Esophagus squamous epithelium (tissue), 5 donors: ENCODE measurements at places on chromosomes 1 and 21. TPM values are rescaled to one million over a fixed set of nuclear protein-coding genes. Genes with fewer than 3 reads are reported as not detected.
A peak's percentile ranks its signal among the peaks of the same experiment; 100 is the strongest.

Gene B3GALT2
- 0.35 TPM for total RNA-seq

Gene MATN1
- total RNA-seq: not detected

Gene TMEM269
- total RNA-seq: not detected

Gene CD1B
- not detected for total RNA-seq

Gene GBP1
- total RNA-seq: 22.1 TPM

Gene PLA2G2F
- total RNA-seq: not detected

Gene HSPG2
- total RNA-seq: 107 TPM

Gene CATSPERE
- 0.31 TPM for total RNA-seq

Gene PTPRC
- total RNA-seq: 39.1 TPM

Gene S100A2
- total RNA-seq: 1,053 TPM

Gene C1orf226
- total RNA-seq: 1.7 TPM

Gene ZSCAN20
- total RNA-seq: 3.3 TPM

Gene ZBTB8A
- 2.5 TPM for total RNA-seq

Gene DDX20
- total RNA-seq: 23.8 TPM

Gene SH3BGR
- 0.75 TPM for total RNA-seq

DNA sequence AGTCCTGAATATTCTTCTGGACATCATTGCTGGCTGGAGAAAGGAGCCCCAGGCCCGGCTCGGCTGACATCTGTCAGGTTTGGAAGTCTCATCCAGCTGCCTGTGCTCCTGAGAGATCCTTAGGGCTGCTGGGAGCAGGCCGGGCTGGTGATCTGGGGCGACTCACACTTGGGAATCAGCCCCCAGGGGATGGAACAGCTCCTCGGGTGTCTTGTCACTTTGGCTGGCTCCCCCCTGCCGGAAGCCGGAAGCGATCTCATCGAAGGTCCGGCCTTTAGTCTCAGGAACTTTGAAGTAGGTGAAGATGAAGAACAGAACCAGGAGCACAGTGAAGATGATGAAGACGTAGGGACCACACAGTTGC is 31.8 kb downstream of the SLC2A1 start:
- H3K4me1 ChIP-seq: peaks cover 18% of the 10 kb centered on the region
- H3K27ac ChIP-seq: peak overlapping the region; percentile 23
- H3K36me3 ChIP-seq: peaks cover 48% of the 10 kb centered on the region
- no peaks in the 10 kb centered on the region for H3K27me3 ChIP-seq
- no peak for DNase-seq

GRCh38 chr1:212938846-212939245 is 11.5 kb upstream of the VASH2 start:
- no peaks in the 10 kb centered on the region for H3K27me3 ChIP-seq
- no peak overlapping the region for H3K4me3 ChIP-seq
- H3K4me1 ChIP-seq: no peaks in the 10 kb centered on the region
- H3K36me3 ChIP-seq: no peaks in the 10 kb centered on the region
- no peak overlapping the region for H3K27ac ChIP-seq

DNA sequence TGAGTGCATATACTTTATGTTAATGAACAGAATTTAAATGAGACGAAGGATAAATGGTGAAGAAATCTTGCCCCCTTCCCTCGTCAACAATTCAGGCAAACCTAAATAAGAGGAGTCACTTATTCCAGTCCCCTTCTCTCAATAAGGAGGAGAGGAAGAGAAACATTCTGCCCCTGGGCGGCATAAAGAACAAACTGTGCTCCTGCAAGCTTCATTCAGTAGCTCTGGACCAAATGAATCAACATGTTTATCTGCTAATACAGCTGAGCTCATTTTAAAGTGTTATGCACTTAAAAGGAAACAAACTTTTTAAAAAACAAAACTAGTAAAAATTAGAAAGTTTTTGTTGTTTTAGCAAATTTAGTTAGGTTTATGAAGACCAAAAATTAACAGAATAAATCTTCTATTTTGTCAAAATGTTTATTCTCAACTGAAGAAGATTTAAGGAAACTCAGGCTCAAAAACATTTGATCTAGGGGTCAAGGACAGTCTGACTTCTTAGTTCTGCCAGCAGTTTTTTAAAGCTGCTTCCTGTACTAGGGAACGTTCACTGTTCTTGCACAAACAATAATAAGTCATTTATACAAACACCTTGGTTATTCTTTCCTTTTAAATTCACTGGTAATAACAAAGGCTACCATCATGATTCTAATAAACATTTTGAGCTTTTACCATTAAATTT is 58.3 kb downstream of the AKT3 start:
- H3K36me3 ChIP-seq: no peaks in the 10 kb centered on the region
- H3K27ac ChIP-seq: no peak overlapping the region
- peak overlapping the region; percentile 5 for H3K4me3 ChIP-seq

DNA sequence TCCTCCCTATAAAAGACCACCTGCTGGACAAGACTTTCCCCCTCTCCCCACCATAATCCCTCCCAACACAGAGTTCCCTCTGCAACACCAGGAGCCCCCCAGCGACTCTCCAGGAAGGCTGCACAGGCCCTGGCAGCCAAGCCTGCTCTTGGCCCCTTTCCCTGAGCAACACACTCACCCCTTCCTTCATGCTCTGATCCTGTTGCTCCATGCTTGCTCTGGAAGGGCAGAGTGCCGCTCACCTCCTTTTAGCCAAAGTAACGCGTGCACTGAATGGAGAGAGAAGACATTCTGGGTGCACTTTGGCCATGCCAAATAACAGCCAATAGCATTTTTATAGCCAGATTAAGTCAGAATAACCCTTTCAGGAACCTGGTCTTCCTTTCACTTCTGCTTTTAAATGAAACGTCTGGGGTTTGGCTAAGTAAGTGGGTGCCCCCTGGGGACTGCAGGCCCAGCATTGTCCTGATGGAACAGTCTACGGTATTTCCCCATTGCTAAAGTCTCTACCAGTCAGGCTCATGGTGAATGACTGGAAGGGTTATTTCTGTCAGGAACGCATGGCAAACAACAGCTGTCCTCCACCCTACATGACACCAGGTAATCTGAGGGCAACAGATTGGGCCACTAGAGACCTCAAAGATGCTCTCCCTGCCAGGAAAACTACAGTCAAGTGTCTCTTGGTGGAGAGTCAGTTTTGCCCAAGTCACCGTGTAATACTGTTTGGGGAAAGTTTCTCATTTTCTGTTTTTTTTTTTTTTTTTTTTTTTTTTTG is at the start of gene SLC2A5:
Gene SLC2A5 (minus strand): TSS at position 310 of the 775 bp plus-strand sequence. CDS start 99 bp downstream, at position 211.
- H3K4me1 ChIP-seq: peaks cover 21% of the 10 kb centered on the region
- peak within 1 kb of the TSS; percentile 76 for H3K27ac ChIP-seq
- DNase-seq: no peak
- H3K27me3 ChIP-seq: no peaks in the 10 kb centered on the region

GRCh38 chr1:214550013-214550856 is 1.2 kb downstream of the PTPN14 start:
- H3K27me3 ChIP-seq: no peaks in the 10 kb centered on the region
- H3K4me1 ChIP-seq: peaks cover 12% of the 10 kb centered on the region
- no peaks in the 10 kb centered on the region for H3K36me3 ChIP-seq
- peak overlapping the region; percentile 98 for H3K27ac ChIP-seq
- peak overlapping the region; percentile 80 for H3K4me3 ChIP-seq

- no peaks in the 10 kb centered on the region for H3K4me1 ChIP-seq
- H3K27ac ChIP-seq: no peak overlapping the region
- H3K27me3 ChIP-seq: no peaks in the 10 kb centered on the region
These were observed 30.8 kb downstream of the IGSF5 start for GRCh38 chr21:39775816-39776215.

- no peak overlapping the region for H3K27ac ChIP-seq
- no peak overlapping the region for H3K4me3 ChIP-seq
- peaks cover 68% of the 10 kb centered on the region for H3K36me3 ChIP-seq
- H3K27me3 ChIP-seq: no peaks in the 10 kb centered on the region
These were observed 3.1 kb downstream of the TMEM234 start for GRCh38 chr1:32219022-32219421.

- H3K27me3 ChIP-seq: no peaks in the 10 kb centered on the region
- no peak overlapping the region for H3K27ac ChIP-seq
- no peak overlapping the region for H3K4me3 ChIP-seq
- H3K36me3 ChIP-seq: no peaks in the 10 kb centered on the region
- no peaks in the 10 kb centered on the region for H3K4me1 ChIP-seq
- DNase-seq: no peak
These were observed 32.7 kb upstream of the ETV3 start for GRCh38 chr1:157170677-157171515.

DNA sequence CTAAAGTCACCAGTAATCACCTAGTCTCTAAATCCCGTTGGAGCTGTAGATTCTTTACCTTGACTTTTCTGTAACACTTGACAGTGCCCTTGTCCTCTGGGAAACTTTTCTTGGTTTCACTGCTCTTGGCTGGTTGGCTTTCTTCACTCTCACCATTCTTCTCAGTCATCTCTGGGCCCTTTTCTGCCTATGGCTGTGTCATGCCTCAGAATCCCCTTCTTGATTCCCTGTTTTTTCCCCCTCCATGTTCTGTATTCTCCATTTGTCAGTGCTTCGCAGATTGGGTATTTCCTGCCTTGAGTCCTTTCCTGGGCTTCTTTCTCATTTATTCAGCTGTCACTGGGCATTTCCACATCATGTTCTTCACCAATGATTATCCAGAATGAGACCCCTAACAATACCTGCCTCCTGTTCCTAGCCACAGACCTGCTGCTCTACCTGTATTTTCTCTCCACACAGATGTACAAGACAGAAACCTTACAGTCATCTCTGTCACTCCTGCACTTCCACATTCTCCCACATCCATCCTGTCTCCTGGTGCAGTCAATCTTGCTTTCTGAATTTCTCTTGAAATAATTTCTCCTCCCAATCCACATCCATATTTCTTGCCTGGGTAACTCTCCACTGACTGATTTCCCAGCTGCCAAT is 14.7 kb downstream of the UCK2 start:
- H3K36me3 ChIP-seq: no peaks in the 10 kb centered on the region
- no peak overlapping the region for H3K4me3 ChIP-seq
- no peak overlapping the region for H3K27ac ChIP-seq
- peaks cover 3% of the 10 kb centered on the region for H3K4me1 ChIP-seq
- no peaks in the 10 kb centered on the region for H3K27me3 ChIP-seq
- DNase-seq: no peak
